ENCODE measurements at places on chromosomes 5 and 9.
A peak's percentile ranks its signal among the peaks of the same experiment; 100 is the strongest.

DNA sequence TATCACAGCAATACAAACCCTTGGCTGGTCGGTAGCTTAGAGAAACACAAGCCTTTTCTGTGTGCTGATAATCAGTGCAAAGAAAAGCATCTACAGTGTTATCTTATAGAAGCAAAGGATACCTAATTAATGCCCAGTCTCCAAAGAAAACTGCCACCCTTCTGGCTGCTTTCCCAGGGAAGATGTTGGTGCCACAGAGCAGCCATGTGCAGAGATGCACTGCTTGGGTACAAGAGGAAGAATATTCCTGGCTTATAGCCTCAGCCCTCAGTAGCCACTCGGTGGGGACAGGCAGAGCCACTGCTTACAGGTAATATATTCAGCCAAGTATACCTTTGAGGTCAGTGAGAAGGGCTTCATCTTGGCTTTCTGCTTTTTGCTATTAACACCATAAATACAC lies 185.3 kb downstream of the PCSK1 start:
- DNase-seq = no peak

- peak; percentile 60 for DNase-seq
These were observed 127.6 kb downstream of the DROSHA start for GRCh38 chr5:31404325-31404724.

GRCh38 chr5:123351240-123351639 lies 72.0 kb downstream of the CEP120 start:
- no peak for DNase-seq

DNA sequence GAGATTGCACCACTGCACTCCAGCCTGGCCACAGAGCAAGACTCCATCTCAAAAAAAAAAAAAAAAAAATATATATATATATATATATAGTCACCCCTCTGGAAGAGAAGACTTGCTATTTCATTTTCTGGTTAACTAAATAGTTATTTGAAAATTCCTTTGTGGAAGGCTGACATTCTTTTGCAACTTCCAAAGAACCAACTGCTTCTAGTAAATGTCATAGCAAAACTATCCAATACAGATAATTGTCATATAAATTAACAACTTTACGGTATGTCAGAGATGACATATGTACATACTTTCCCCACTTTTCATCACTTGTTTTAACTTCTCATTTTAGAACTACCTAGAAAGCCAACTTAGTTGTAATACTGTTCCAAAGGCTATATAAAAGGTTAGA lies 50.9 kb downstream of the PRUNE2 start:
- no peak for DNase-seq

DNA sequence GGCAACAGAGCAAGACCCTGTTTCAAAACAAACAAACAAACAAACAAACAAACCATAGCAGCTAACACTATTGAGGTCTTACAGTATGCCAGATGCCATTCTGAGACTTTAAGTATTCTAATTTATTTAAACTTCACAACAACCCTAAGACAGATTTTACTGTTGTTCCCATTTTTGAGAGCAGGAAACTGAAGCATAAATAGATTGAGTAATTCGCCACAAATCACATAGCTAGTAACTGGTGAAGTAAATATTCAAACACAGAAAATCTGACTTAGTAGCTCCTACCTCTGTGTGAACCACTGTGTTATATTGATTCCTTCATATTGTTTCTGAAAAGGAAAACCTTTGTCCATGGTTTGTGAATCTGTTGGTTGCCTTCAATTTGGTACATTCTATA lies 98.4 kb downstream of the UNC13B start:
- no peak for DNase-seq

- DNase-seq = no peak
These were observed 40.6 kb downstream of the SGCD start for GRCh38 chr5:156367597-156367996.

DNA sequence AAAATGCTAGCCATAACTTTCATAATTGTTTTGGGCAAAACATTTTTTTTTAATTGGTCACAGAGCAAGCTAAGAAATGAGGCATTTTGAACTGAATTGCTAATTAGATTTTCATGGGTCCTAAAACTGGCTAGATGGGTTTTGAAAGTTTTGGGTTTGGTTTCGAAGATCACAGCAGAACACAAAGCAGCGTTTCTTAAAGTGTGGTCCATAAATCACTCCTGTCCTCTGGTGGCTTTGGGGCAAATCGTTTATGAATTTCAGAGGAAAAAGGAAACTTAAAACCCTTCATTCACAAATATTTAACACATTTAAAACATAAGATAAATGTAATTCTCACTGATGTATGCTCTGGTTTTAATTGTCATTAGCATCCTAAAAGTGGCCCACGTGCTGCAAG lies 503.7 kb downstream of the SPATA31D1 start:
- no peak for DNase-seq

DNA sequence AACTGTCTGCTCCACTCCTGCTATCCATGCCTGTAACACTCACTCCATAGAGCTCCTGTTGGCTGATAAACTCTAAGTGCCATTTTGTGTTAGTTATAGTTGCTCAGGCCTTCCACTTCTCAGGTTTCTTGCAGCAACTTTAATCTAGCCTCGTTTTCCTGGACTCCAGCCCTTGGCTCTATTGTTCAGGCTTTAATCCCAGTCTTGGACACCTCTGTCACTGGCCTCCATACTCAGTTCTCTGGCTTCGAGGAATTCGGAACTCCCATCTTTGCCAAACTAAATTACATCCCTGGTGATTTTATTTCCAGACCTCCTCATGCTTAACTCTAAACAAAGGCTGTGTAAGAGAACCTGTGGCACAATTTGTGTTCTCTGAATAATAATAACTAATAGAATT lies 39.8 kb downstream of the EMB start:
- no peak for DNase-seq

GRCh38 chr5:134103397-134103796 lies 11.1 kb upstream of the TCF7 start:
- DNase-seq = no peak

DNA sequence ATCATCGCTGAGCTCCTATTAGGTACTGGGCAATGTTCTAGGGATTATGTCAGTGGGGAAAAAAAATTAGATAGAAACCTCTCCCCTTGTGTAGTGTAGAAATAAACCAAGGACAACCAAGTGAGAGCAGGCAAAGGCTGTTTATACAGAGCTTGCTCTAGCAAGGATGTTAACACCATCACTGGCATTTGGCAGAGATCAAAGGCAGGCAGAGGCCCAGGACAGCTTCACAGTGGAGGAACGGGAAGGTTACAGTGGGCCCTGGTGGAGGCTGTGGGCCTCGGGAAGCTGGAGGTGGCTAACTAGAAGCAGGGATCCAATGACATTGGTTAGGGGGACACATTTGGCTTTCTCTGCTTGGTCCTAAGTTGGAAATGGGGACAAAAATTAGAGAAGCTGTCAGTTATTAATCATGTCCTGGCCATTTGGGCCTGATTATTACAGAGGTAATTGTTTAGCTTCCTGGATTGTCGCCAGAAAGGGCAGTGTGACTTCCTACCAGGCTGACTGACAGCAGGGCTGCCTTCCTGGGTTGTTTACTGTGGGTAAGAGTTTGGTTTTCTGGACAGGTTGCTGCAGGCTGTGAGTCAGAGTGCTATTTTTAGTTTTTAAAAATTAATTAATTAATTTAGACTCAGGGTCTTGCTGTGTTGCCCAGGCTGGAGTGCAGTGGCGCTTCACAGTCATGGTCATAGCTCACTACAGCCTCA lies 259.3 kb downstream of the ROR2 start:
- no peak for DNase-seq

DNA sequence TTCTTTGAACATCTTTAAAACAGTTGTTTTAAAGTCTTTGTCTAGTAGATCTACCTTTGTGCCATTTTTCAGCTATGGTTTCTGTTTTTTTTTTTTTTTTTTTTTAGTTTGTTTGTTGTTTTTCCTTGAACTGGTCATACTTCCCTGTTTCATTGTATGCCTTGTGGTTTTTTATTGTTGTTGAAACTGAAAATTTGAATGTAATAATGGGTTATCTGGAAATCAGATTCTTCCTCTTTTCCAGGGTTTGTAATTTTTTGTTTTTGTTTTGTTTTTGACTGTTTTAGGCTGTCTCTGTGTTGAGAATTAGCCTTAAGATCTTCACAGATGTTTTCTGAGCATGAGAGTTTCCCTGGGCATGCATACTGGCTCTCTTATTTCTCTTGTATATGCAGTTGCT lies 269.6 kb upstream of the DAP start:
- no peak for DNase-seq

DNA sequence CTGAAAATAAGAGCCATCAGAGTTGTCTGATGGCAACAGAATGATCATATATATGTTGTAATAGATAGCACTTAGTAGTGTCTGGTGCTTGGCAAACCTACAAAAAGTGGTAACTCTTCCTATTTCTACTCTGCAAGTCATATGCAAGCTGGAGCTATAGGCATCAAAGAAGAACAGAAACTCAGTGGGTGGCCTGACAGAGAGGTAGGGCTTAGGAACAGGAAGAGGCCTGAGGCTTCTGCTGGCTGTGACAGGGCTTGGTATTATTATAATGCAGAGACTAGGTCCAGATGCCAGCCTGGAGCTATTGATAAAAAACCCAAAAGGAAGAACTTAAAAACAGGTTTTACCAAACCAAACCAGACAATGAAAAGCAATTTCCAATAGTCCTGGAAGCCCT lies 4.4 kb upstream of the DIAPH1 start:
- DNase-seq = no peak
